Left hindlimb (tissue), 1 donor: ENCODE measurements at places on chromosomes 6 and 20.

- no peak for DNase-seq
Observed at GRCh38 chr6:3383525-3383924, 73.3 kb downstream of the SLC22A23 start.

DNA sequence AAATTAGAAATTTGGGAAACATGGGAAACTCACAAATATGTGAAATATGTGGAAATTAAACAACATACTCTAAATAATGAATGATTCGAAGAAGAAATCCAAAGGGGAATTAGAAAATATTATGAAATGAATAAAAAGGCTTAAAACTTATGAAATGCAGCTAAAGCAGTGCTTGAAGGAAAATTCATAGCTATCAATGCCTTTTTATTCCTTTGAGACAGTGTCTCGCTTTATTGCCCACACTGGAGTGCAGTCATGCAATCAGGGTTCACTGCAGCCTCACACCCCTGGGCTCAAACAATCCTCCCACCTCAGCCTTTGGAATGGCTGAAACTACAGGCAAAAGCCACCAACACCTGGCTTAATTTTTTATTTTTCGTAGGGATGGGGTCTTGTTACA lies 7.9 kb upstream of the TGIF2 start:
- no peak for DNase-seq

DNA sequence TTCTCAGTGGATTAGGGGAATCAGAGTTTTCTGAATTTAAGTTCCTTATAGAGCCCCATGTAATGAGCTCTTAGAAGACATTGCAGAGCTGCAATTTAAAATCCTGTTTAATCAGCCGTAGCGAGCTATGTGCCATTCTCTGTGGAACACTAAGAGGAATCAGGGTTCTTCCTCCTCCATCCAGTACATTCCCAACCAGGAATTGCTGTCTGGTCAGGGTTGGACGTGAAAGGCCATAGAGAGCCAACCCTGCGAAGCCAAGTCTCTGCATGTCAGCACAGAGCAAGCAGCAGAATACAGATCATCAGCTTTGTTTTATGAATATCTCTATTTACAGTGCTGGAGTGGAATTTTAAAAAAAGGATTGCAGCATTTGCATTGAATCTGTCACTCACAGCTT lies 366.0 kb downstream of the LAMA2 start:
- no peak for DNase-seq

GRCh38 chr6:93242049-93242448 lies 177.3 kb downstream of the EPHA7 start:
- DNase-seq = no peak

GRCh38 chr20:37994512-37994911 lies 38.7 kb downstream of the TTI1 start:
- DNase-seq = no peak

DNA sequence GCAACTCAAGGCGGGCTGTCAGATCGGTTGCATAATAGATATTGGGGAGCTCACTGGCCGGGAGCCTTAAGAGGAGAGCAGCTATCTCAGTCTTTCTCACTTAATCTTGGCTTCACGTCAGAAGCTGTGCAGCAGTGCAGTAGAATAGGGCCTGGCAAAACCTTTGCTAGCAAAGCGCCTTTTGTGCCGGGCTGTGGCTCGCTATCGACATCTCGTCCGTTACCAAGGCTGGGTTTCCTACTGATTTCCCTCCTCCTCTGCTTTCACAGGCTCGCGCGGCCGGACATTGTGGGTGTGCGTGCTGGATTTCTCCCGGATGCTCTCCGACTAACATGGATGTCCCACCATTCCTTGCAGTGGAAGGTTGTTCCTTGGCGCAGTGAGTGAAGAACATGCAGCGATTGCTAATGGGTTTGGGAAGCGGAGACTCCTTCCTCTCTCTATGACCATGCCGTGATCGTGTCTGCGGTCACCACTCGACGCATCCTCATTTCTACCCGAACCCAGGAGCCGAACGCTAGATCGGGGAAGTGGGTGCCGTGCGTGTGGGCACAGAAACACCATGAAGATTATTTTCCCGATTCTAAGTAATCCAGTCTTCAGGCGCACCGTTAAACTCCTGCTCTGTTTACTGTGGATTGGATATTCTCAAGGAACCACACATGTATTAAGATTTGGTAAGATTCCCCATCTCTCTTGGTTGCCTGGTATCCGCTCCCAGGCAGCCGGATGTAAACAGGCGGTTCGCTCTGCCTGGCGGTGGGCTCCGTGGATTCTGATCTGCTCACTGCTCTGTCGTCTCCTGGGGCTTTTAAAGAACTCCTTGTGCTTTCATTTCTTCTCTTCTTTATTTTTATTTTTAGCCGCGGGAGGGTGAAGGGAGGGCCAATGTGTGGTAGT lies 5.5 kb downstream of the GRIK2 start:
- DNase-seq = no peak

GRCh38 chr20:60172346-60172984 lies 214.2 kb downstream of the CDH26 start:
- no peak for DNase-seq

DNA sequence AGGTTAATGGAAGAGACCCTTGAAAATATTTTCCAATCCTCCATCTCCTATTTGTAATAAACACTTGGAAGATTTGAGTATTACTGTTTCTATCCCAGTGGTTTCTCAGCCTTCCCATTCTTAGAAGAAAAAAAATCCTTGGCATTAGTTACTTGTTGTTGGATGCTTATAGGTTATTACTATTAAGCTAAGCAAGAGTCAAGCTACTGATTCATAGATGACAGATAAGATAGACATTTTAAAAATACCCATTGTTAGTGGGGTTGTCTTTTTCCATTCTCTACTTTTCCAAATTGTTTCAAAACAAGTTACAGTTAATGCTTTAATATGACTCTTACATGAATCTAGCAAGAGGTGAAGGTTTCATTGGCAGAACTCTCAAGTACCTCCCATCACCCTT lies 158.5 kb downstream of the HIVEP2 start:
- no peak for DNase-seq

DNA sequence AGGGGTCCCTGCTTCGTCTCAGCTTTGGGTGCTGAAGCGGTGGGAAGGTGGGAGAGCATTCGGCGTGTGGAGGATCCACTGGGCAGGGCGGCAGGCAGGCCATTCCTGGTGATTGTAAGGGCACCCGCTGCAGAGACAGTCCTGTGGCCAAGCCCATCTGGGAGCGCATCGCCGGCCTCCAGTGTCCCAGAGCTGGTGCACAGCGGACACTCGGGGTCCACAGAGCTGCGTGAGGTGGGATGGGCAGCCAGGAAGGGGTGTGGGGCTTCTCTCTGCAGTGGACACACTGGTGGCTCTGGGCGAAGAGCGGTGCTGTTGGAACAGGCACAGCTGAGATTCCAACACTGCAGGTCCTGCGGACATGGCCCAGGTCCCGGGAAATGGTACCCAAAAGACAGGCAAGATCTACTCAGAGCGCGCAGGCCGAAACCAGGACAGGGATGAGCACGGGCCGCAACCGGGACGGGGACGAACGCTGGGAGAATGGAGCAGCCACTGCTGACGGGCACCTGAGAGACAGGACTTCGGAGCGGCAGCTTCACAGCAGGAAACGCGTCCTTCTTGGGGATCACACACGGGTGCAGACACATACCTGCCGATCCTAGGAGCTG lies 188.2 kb downstream of the ERMARD start:
- DNase-seq = no peak

GRCh38 chr6:111458670-111459232 lies 24.3 kb downstream of the REV3L start:
- no peak for DNase-seq
